ENCODE measurements at places on chromosomes 6 and 20.

- DNase-seq, result no peak
Measured at GRCh38 chr20:31497838-31498540, 16.3 kb upstream of the HM13 start.

DNA sequence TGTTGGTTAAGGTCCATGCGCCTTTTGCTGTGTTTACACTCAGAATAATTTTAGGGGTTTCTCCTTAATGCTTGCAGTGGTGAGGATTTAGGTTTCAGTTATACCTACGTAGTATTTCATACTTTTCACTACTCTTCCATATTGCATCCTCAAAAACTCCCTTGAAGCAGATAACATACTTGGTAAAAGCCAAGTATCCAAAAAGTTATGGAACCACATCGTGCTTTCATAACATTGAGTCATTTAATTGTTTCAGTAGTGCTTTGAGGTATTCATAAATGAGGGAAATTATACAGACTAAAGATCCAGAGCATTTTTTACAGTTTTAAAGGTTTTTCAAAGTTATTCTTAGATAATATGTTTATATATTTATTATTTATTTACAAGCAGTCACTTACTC is 4.0 kb upstream of the ATXN1 start:
- no peak for DNase-seq

GRCh38 chr6:101281266-101281665 is 112.2 kb upstream of the GRIK2 start:
- no peak for DNase-seq

DNA sequence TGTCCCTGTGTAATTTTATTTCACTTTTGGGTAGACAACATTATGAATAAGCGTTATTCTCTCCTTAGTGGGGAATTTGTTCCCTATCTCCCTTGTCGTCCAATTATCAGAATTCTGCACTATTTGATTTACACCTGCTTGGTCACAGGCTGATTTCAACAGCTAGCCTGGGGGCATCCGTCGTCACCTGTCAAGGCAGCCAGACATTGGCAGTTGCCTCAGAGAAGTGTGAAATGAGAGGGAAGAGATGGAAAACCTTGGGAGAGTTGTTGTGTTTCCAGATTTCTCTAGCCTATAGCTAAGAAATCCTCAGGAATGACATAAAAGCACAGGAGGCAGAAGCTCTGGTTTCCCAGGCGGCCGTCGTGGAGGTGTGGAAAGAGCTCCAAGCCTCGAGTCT is 891 bp upstream of the GHRH start:
- DNase-seq, result no peak

DNA sequence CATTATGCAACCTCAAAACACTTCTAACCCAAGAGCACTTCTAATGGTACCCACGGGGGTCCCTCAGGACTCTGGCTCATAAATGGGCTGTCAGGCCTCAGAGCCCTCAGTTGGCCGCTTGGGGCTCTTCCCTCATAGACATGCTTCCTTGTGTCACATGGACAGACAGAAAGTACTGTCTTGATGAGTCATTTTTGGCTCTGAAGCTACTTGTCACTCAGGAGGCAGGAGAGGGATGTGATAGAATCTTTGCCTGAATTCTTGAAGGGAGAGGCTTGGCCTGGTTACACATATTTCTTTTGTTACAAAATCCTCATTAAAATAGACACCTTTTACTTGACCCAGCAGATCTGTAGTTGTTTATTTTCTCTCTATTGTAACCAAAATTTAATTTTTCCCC is 15.1 kb upstream of the EDN1 start:
- no peak for DNase-seq

DNA sequence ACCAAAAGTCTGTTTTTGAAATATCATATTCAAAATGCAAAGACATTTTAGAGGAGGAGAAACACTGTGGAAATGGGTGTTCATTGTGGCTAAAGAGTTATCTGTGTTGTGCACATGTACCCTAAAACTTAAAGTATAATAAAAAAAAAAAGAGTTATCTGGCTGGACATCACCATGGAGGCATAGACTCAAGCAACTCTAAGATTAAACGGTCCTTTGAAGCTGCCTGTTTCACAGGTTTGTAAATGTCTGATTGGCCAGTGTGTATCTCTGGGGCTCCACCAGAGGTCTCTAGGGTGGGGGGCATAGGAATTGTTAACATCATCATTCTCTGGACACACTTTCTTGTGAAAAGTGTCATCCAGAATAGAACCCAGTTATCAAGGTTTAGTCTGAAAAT is 39.2 kb downstream of the TSPYL4 start:
- no peak for DNase-seq

GRCh38 chr6:111793711-111794111 is 79.5 kb downstream of the FYN start:
- DNase-seq, result peak; percentile 37

DNA sequence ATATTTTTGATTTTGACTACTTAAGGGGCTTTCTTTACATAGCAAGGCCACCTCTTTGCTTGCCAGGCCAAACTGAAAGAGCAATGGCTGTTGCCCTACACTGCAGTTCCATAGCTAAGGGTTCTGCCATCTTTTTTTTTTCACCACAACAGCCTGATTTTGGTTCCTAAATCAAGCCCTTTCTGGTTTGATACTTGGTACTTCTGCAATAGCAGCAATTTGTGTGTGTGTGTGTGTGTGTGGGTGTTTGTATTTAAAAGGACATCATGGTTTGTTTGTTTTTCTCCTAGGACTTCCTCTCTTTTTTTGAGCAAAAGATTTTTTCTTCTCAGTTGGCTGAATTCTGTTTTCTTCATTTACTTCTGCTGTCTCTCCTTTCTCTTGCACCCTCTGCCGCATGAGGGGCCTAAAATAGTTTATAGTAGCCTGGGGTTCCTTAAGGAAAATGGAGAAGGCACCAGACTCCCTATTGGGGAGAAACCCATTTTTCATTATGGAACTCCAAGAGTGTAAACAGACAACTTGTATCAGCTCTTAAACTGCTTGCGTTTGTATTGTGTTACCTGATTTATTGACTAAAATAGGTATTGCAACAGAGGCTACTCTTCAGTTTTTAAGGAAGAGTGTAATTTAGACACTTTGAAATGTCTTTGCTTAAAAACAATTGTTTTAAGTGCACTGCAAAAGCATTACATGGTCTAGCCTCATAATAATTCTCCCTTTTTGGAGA is 12.2 kb upstream of the GCLC start:
- DNase-seq, result no peak

GRCh38 chr6:160124007-160124406 is 2.4 kb downstream of the SLC22A1 start:
- DNase-seq, result no peak

GRCh38 chr6:34236131-34236442 is 586 bp upstream of the HMGA1 start:
- DNase-seq, result peak; percentile 83

GRCh38 chr6:42744351-42744893 is 1.5 kb downstream of the TBCC start:
- no peak for DNase-seq

DNA sequence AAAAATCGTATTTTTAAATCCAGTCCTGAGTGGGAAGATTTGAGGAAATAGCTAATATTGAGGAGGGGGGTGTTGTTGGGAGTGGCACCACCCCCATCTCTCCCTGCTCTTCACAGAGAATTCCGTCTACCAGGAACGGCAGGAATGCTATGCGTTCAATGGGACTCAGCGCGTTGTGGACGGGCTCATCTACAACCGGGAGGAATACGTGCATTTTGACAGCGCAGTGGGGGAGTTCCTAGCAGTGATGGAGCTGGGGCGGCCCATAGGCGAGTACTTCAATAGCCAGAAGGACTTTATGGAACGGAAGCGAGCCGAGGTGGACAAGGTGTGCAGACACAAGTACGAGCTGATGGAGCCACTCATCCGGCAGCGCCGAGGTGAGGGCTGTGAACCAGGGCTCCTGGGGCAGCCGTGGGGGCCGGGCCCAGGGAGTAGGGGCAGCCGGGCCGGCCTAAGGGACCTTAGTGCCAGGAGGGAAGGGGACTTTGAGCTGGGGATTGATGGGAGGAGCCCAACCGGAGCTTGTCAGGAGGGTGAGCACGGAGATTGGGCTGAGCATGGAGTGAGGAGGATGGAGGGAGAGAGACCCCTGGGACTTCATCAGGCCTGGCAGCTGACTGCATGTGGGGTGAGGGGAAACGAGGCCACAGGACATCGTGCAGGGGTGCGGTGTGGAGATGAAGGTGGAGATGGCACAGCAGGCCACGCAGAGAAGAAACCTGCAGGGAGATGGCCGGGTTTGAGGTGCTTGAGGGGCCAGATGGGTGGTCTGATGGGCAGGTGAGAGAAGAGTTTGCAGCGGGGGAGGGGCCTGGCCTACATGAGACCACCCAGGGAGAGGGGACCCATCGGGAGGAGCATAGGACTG is 41.3 kb downstream of the HLA-DPB1 start:
- no peak for DNase-seq

DNA sequence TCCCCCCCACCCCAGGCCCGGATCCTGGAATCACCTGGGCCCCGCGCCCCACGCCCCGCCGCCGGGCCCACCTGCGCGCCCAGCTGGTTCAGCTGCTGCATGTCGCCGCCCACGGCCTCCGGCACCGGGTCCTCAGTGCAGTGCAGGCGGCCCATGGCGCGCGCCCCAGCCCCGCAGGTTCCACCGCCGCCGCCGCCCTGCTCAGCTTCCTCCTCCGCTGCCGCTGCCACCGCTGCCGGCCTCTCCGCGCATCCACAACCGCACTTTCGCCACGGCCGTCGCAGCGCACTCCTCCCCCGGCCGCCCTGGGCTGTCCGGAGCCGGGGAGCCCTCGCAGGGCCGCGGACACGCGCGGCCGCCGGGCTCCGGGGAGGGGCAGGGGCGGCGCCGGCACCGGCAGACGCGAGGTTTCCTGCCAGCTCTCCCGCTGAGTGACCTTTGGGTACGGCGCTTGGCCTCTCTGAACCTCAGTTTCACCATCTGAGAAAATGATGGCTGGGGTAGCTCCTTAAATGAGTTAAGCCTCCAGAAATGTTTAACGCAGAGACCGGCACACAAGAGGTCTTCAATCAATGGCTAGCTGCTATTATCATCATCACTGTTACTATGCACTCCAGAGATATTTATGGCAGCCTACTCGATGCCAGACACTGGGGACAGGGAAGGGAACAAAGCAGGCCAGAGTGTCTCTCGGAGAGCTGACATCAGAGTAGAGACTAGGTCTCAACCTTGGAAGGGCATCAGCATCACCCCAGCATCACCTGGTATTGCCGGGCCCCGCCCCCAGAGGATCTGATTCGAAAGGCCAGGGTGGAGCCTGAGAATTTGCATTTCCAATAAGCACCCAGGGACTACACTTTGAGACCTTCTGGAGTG is at the start of gene COMMD7:
TSS of gene COMMD7 (minus strand) at position 231 of the 876 bp plus-strand sequence. CDS start at position 155, 76 bp downstream.
- DNase-seq, result peak; percentile 51

DNA sequence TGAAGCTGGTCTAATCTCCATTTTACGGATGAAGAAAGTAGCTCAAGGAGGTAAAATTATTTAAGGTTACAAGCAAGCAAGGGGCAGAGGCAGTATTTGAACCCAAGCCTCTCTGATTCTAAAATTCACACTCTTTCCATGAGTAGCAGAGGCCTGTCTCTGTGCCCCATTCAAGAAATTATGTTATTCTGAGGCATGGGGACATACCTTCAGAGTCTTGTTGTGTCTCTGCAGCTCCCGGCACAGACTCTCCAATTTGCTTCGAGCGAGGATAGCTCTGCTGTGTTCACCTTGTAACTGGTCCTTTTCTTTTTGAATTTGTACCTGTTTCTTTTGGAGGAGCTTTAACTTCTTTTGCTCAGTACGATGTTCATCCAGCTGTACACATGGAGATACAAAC is 21.5 kb downstream of the TXLNB start:
- DNase-seq, result no peak

DNA sequence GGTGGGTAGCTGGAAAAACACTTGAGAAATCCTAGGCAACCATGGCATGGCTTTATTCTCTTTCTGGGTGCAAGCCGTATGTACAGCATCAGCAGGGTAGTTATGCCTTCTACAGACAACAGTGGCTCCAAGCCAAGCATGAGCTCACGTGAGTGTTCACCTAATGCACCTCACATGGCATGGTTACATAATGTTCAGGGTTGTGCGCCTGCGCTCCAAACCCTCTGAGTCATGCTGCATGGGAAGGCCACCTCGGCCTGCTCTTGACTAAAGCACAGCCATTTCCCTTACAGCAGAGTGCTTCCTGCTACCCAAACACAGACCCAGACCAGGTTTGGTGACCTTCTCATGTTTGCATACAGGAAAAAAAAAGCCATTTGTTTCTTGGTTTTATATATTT is 96.2 kb downstream of the VIP start:
- DNase-seq, result no peak

- no peak for DNase-seq
Measured at GRCh38 chr6:31172973-31173384, 2.5 kb upstream of the POU5F1 start.

DNA sequence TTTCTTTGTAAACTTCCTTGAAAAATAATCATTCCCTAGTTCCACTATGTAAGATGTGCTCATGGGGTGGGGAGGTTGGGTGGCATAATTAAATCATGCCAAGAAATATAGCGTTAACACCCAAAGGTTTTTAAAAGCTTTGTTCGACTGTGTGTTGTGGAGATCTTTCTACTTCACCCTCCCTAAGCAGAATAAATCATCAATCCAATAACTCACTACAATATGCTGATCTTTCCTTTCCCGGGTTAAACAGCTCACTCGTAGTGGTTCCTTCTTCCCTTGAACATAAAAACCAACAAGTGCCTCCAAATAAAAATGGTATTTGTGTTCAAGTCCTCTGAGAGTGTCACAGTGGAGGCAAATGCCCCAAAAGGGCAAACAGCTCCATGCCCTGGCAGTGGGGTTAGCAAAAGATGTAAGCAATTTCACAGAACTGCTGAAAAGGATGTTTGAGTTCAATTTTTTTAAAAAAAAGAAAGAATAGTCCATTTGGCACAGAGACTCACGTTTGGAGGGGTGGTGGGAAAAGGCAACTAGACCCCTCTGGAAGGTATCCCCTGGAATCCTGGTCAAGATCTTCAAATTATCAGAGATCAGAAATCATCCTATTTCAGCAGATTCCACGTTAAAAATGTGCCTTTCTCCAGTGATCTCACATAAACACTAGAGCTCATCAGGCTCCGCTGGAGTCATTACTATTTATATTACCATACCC is 99.1 kb downstream of the TFAP2A start:
- no peak for DNase-seq

GRCh38 chr6:131135244-131136020 is at the start of gene AKAP7:
TSS of gene AKAP7 (plus strand) at chr6:131135467. CDS start at chr6:131135764, 297 bp downstream.
- DNase-seq, result peak; percentile 67

- no peak for DNase-seq
Measured at GRCh38 chr6:151551223-151551857, 57.5 kb downstream of the CCDC170 start.

DNA sequence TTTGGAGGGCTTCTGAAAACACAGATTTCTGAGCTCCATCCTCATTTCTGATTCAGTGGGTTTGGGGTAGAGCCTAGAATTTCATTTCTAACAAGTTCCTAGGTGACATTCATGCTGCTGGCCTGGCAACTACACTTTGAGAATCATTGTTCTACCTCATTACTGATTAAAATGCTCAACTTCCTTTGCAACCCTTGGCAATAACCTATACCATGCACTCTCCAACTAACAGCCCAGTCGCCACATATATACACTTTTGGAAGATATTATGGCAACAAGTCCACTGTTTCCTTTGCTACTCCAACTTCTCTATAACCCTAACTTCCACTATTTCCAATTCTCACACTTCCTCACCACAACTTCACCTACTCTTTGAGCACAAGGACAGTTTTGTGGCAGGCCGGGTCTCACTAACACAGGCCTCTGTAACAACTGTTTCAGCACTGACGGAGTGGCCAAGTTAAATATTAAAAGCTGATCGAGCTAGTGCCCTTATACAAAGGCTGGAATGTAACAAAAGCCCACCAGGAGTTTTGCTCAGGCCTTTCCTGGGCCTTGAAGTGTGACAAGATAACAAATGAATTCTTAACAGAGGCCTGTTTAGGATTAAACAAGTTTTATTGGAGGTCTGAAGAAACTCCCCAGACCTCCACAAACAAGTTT is 32.1 kb upstream of the RAB23 start:
- DNase-seq, result no peak
